Left renal pelvis (tissue), 4 donors: ENCODE measurements at places on chromosomes 6 and 20. TPM values are rescaled to one million over a fixed set of nuclear protein-coding genes. Genes with fewer than 3 reads are reported as not detected.

BEND3 gene
- polyA plus RNA-seq: 11.0 TPM

DTD1 gene
- polyA plus RNA-seq: 24.8 TPM

MAPK13 gene
- polyA plus RNA-seq: 21.4 TPM

PGC gene
- not detected for polyA plus RNA-seq

TEAD3 gene
- polyA plus RNA-seq: 56.7 TPM

ABHD16B gene
- polyA plus RNA-seq: not detected

GRM1 gene
- polyA plus RNA-seq: 0.32 TPM
